ENCODE measurements at places on chromosomes 2 and 18.

DNA sequence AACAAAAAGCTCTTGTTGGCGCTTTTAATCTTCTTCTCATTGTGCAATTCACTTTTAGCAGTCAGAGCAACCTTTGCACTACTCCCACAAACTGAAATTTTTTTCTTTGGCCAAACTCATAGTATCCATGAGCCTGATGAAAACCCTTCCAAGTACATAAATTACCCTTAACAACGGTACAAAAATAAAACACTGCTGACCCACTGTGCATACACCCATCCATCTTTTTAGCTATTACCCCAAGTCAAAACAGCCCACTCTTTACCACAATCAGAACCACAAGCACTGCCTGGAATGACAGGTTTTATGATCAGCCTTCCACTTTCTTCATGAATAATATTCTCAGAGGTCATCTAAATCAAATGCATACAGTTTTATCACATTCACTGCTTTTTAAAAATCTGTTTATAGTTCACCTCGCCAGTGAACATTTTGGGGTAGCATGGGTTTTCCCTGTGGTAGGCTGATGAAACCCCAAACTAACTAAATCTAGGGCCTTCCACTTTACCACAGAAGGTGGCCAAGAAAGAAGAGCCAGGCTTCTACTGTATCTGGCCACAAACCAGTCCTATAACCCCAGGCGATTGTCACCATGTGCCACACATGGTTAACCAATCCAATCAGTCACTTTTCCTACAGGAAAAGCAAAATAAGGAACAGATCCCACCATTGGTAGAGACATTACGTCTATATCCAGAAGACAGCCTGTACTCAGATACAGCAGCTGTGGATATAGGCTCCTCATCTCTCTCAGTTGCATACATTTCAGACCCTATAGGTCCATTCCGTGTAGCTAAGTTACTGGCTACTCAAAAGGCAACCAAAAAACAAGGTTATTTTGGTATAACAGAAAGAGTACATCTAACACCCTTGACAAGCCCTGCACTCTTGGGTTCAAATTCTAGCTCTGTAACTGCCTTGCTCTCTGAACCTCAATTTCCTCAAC lies 171.3 kb downstream of the THADA start:
- H3K4me1 ChIP-seq, result peaks cover 46% of the 10 kb centered on the region
- H3K27ac ChIP-seq, result no peak overlapping the region
- DNase-seq, result no peak
- H3K36me3 ChIP-seq, result peaks cover 6% of the 10 kb centered on the region
- no peaks in the 10 kb centered on the region for H3K27me3 ChIP-seq

DNA sequence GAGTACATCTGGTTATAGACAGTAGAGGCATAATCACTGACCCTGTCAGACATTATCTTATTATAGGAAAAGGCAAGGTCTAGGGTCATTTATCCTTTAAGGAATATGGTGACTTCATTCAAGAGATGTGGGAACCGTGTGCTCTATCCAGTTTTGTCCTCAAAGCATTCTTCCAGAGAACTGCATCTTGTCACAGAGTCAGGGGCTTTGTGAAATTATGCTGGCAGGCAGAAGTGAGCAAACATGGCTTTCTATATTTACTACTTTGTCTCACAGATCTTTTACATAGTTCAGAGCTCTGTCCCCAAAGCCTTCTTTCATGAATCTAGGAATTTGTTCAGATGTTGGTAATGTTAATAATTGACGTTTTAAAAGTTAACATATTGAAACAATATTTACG lies 177.4 kb downstream of the ASXL3 start:
- H3K36me3 ChIP-seq, result no peaks in the 10 kb centered on the region
- H3K4me1 ChIP-seq, result peaks cover 12% of the 10 kb centered on the region
- DNase-seq, result no peak
- H3K27ac ChIP-seq, result no peak overlapping the region
- H3K27me3 ChIP-seq, result peaks cover 19% of the 10 kb centered on the region
- no peak overlapping the region for H3K4me3 ChIP-seq

DNA sequence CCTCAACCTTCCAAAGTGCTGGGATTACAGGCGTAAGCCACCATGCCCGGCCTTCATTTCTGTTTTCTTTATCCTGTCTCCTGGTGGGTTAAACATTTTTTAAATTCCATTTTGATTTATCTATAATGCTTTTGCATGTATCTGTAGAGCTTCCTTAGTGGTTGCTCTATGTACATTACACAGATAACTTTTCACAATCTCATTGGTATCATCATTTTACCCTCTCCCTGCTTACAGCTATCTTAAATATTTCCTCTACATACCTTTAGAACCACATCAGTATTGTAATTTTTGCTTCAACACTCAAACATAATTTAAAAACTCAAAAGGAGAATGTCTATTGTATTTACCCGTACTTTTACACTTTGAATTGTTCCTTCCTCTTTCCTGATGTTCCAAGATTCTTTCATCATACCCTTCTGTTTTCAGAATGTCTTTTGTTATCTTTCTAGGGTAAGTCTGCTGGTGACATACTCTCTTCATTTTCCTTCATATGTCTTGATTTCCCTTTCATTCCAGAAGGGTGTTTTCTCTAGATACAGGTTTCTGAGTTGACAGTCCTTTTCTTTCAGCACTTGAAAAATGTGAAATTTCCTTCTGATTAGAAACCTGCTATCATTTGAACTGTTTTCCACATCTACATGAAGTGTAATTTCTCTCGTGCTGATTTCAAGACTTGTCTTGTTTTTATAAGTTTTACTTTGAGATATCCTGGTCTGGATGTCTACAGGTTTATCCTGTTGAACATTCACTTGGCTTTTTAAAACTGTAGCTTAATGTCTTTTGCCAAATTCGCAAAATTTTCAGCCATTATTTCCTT lies 21.9 kb downstream of the PPP3R1 start:
- no peak for DNase-seq
- no peak overlapping the region for H3K27ac ChIP-seq
- peaks cover 13% of the 10 kb centered on the region for H3K36me3 ChIP-seq
- H3K27me3 ChIP-seq, result no peaks in the 10 kb centered on the region

DNA sequence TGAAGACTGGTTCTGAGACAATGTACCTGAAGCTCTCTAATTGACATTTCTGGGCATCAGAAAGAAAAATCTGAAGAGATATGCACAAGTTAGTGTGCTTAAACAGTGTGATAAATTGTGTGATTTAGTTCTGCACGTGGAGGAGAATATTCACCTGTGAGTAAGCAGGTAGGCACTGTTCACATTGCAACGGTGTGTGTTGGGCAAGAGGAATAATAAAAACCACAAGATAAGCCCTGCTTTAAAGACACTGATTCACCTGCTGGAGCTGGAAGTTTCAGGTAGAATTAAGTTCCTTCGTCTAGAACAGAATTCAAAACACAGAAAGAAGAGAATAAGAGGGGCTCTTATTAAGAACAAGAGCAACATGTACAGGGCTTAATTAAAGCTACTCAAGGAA lies 864.3 kb upstream of the SOX11 start:
- no peaks in the 10 kb centered on the region for H3K4me1 ChIP-seq
- H3K27me3 ChIP-seq, result no peaks in the 10 kb centered on the region
- no peak for DNase-seq
- no peak overlapping the region for H3K4me3 ChIP-seq
- no peak overlapping the region for H3K27ac ChIP-seq

DNA sequence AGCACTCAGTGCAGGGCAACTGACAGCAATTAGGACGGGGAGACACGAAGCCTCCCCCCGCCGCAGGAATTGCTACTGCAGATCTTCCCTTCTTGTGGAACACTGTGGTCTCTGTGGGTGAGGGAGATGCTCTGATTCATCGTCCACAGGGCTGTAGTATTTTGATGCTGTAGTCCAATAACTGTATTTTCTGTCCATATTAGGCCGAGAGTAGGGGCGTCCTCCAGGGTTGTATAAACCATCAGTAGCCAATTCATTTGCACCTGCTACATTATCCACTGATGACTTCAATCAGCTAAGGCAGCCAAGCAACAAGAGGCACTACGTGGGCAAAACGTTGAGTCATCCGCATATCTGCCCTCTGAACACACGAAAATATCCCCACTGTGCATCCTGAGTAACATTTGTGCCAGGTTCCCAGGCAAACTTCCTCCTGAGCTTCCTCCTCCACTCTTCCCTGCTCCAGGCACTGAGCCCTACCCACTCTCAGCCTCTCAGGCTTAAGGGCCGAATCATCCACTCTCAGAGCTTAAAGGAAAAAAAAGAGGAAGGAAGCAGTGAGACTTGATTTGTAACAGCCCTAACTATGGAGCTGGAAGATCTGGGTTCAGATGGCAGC lies 62.1 kb downstream of the LBH start:
- H3K27ac ChIP-seq, result no peak overlapping the region
- no peak for DNase-seq
- no peak overlapping the region for H3K4me3 ChIP-seq
- H3K27me3 ChIP-seq, result no peaks in the 10 kb centered on the region
- no peaks in the 10 kb centered on the region for H3K36me3 ChIP-seq

DNA sequence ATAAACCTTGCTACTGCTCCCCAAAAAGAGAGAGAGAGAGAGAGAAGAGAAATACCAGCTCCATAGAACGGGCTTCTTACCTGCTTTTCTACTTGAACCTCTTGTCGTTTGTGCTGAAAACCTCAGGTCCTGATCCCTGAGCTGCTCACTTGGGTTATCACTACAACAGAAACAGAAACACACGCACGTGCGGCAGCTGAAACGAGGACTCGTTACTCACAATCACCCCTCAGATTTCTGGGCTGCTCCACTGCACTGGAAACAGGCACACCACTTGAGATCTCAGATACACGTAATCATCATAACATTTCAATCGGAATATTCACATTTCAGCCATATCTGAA lies 48.2 kb upstream of the GPC1 start:
- H3K27ac ChIP-seq, result no peak overlapping the region
- peaks cover 8% of the 10 kb centered on the region for H3K4me1 ChIP-seq
- no peaks in the 10 kb centered on the region for H3K36me3 ChIP-seq
- no peak for DNase-seq

DNA sequence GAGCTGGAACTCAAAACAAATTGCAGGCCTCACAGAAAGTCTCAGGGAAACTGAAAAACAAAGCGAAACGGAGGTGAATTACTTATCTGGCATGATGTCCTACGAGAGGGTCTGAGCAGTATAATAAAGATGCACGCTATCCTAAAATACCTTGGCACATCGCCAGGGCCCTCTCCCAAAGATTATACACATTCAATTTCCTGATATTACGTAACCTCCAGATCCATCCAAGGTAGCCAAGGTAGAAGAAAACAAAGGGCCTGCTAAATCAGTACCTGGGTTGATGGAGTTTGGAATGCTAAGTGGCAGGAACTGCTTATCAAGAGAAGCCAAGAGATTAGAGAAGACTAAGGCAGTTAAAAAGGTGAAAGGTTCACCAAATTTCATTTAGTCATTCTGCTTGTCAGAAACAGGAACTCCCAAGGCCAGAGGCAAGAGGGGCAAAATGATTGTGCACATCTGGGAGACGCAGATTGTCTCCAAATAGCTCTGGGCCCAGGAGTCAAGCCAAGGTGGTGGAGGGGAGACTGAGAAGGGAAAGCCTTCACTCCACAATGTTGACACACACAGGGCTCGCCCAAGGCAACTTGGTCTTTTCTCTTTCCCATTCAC lies 236.8 kb upstream of the ATP5MC3 start:
- no peaks in the 10 kb centered on the region for H3K27me3 ChIP-seq
- no peak overlapping the region for H3K4me3 ChIP-seq
- no peak for DNase-seq
- H3K36me3 ChIP-seq, result no peaks in the 10 kb centered on the region
- H3K27ac ChIP-seq, result no peak overlapping the region

DNA sequence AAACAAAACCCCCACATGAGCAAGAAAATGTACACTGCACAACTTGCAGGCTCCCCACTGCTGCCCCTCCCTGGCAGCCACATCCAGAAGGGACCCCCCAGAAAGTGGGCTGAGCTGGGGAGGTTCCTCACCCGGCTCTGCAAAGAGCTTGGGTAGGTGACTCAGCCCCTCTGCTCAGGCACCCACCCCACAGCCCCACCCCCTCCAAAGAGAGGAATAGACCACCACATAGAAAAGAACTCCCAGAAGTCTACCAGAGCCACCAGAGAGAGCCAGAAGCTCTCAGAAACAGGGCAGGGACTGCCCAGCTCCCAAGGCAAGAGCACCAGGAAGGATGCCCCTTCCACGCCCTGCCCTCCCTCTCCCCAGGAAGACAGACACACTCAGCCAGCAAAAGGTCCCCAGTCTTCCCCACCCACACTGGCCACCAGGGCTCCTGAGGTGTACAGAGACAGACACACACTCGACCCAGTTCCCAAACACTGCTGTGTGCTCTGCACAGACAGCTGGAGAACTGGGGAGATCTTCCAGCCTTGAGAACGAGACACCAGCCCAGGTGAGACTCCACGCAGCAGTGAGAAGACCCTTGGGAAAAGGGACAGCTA lies 28.2 kb downstream of the BIN1 start:
- H3K4me3 ChIP-seq, result no peak overlapping the region
- no peak for DNase-seq
- H3K4me1 ChIP-seq, result no peaks in the 10 kb centered on the region
- H3K36me3 ChIP-seq, result no peaks in the 10 kb centered on the region
- no peak overlapping the region for H3K27ac ChIP-seq

DNA sequence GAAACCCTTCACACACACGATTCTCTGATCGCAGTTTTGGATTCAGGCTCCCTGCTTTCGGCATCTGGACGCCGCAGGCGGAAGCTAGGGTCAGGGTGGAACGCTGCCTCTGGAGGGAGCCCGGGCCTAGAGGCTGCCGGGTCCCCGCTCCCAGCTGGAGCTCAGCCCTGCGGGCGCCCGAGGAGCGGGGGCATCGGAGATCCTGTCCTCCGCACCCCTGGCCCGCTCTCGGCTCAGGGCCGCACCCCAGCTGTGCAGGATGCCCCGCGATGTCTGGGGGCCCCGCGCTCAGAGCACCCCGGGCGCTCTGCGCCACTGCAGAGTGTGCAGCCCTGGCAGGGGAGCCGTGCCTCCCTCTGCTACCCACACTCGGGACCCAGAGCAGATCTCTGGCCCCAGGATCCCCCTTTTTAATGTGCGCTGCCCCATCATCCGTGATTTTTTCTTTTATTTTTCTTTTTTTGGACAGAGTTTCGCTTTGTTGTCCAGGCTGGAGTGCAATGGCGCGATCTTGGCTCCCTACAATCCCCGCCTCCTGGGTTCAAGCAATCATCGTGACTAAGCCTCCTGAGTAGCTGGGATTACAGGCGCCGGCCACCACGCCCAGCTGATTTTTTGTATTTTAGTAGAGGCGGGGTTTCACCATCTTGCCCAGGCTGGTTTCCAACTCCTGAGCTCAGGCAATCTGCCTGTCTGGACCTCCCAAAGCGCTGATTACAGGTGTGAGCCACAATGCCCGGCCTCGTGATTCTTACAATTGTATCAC lies 54.8 kb upstream of the TUBA3E start:
- no peak for DNase-seq
- no peaks in the 10 kb centered on the region for H3K36me3 ChIP-seq
- H3K4me3 ChIP-seq, result peak overlapping the region; percentile 35

- no peak overlapping the region for H3K4me3 ChIP-seq
- DNase-seq, result no peak
- H3K27me3 ChIP-seq, result peaks cover 78% of the 10 kb centered on the region
- H3K4me1 ChIP-seq, result no peaks in the 10 kb centered on the region
- no peak overlapping the region for H3K27ac ChIP-seq
Measured at GRCh38 chr18:77250926-77251729, 1.5 kb downstream of the GALR1 start.

DNA sequence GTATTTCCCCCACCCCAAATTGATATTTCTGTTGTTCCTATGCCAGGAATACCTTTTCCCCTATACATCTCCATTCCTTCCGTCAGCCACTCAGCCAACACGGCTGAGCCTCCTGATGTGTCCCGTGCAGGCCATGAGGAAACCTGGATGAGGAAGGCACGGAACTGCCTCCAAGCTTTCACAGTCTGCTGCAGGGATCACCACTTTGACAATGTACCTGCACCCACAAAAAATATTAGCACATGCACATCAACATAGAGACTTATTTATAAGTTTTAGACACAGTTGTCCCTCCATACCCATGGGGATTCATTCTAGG lies 101.4 kb upstream of the PPP1CB start:
- DNase-seq, result no peak
- H3K27me3 ChIP-seq, result no peaks in the 10 kb centered on the region
- H3K27ac ChIP-seq, result peak overlapping the region; percentile 95
- H3K36me3 ChIP-seq, result no peaks in the 10 kb centered on the region
